CD4-positive, alpha-beta T cell treated with Interleukin-17A for 4 hours (primary cell): ENCODE measurements at places on chromosomes 4 and X.

- DNase-seq, result no peak
Observed at GRCh38 chr4:123265443-123265842, 131.2 kb upstream of the SPRY1 start.

DNA sequence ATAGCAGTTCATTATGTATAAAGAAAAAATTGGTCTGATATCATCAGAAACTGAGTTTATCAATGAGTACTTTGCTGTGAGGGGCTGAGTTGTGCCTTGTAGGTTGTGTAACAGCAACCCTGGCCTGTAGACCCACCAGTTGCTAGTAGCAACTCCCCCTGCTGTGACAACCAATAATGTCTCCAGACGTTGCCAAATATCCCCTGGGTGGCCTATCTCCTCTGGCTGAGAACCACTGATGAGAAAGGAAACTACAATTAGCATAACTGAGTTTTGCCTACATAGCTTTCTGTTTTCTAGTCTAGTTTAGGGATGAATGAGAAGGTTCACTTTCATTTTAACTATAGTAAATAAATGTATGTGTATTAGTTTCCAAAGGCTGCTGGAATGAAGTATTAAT is 234.1 kb downstream of the CPE start:
- DNase-seq, result no peak

GRCh38 chr4:113548303-113548702 is 213.2 kb downstream of the CAMK2D start:
- no peak for DNase-seq

GRCh38 chrX:49251325-49251724 is 13.2 kb downstream of the FOXP3 start:
- DNase-seq, result no peak

DNA sequence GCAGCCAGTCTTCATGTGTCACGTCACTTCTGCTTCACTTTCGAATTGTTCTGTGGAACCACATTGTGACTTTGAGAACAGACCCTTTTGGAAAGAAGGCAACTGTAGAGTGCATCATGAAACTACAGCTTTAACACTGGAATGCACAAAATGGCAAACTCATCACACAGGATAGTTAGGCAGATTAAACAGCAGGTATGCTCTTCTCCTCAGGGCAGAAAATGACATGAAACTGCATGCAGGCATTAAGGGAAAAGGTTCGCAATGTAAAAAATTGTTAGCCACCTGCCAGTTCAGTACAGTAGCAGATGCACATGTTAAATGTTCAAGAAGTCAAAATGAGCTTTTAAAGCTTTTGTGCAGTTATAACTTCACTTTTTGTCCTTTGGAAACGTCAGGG is 864.6 kb upstream of the IGFBP7 start:
- DNase-seq, result no peak

DNA sequence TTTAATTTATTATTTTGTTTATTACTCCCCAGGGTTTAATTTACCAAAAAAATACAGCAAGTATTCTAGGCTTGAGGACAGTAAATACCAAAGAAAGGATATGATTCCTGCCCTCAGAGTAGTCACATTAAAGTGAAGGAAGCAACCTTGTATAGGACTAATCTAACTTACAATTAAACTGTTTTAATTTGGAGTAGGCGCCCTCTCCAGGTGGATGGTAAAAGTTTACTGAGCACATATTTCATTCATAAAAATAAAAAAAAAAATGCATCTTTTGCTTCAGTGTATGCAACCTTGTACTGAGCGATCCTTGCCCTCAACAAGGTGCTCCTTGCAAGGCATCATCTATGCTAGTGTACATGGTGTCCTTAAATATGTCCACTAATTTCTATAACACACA is 72.0 kb upstream of the MAGEB16 start:
- DNase-seq, result no peak

- DNase-seq, result no peak
Observed at GRCh38 chr4:73006286-73006990, 63.1 kb downstream of the COX18 start.

- no peak for DNase-seq
Observed at GRCh38 chrX:45447331-45447730, 246.7 kb upstream of the DIPK2B start.

DNA sequence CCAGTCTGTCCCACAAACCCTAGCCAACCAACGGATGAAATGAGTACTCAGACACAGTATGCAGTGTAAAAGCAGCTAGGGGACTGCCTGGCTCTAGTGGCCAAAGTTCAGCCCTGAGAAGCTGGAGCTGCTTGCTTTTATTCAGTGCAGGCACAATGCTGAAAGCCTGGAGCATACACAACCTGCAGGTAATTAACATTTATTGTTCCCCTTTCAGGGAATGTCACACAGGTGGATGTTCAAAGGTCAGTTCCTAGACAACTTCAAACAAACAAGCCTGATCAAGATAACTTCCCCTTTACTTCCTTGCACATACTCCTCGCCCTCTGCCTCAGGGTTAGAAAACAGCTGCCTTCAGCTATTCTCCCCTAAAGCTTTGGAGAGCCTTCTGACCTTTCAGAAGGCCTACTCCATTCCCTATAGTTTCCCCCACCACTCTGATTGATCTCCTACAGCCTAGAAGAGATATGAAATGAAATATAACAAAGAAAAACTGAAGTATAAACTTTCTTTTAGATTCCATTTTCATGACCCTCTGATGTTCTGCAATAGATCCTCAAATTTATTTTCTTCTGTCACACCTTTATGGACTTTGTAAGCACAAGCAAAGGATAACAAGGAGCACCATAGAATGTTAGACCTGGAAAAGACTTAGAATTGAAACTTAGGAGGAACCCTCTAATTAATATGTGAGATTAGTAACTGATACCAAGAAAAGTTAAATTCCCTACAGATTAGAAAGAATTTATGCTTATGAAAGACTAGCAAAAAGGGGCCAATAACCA is 6.8 kb upstream of the DCAF8L1 start:
- DNase-seq, result no peak

DNA sequence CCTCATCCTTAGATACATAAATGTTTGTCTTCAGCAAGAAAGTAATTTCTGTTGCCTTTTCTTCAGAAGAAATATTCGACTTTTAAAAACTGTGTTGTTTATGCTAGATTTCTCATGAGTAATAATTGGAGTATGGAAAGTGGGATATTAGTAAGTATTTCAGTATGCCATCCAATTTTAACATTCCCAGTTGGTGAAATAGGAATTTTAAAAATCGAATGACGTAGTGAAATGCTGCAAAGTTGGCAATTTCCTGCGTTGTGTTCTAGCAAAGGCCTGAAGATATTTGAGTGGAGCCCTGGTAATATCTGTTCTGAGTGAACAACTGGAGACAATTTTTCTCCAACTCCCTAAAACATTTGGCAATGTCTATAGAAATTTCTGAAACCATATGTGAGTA is 190.1 kb downstream of the ZNF330 start:
- no peak for DNase-seq

GRCh38 chrX:67734111-67734753 is 190.4 kb downstream of the AR start:
- DNase-seq, result no peak

DNA sequence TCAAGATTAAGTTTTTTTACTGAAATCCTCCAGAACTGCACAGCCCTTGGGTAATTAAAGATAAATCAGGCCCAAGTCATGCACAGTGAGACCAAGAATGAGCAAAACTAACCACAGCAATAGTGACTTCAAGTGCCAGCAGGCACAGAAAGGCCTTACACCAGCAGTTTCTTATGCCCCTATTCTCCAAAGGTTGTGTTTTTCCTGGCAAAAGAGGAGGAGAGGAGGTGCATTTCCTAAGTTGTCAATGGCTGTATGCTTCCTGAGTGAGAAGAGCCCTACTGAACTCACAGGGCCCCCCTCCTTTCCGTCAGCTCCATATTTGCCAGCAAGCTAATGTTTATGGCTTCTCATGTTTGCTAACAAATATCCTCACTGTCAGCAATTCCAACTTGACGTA is 418.7 kb upstream of the INTU start:
- DNase-seq, result no peak

DNA sequence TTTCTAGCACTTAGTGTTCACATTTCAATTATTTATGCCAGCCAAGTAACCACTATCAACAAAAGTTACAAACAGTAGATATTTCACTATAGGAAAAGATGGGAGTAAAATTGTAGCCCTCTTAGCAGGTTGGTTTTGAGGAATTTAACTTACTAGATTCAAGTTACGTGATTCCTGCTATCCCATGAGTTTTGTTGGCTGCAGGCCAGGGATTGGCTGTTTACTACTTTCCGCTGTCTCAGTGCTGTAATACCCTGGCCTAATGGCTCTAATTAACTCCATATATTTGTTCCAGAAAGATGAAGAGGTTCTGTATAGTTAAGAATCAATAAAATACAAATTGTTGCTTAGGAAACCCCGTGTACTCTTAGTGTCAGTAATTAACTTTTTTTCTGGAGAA is 55.5 kb upstream of the MAGED1 start:
- DNase-seq, result no peak

- DNase-seq, result no peak
Observed at GRCh38 chr4:41957634-41958033, 22.4 kb downstream of the TMEM33 start.

DNA sequence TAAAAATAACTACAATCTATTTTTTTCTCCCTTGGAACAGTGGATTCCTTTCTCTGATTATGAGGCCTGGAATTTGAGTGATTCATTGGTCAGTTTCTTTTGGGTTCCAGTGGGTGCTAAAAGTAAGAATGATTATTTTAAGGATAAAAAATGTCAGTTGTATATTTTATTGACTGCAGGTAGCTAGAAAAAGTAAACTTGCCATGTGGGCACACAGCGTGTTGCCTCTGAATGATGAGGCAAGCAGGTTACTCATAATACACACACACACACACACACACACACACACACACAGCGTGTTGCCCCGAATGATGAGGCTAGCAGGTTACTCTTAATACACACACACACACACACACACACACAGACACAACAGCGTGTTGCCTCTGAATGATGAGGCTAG is 13.8 kb downstream of the GALNT7 start:
- no peak for DNase-seq

DNA sequence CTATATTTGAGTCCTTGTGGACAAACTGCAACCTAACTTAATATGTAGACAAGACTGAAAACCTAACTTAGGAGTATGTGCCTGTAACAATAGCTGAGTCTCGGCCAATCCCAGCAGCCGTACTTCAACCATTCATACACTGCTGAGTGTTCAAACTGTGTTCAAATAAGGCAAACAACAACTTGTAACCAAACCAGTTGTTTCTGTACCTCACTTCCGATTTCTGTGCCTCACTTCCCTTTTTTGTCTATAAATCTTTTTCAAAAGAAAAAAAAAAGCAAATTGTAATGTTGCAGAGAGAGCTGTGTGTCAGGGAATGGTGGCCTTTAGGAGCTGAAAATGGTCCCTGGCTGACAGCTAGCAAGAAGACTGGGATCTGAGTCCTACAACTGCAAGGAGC is 46.0 kb downstream of the GEMIN8 start:
- DNase-seq, result no peak

DNA sequence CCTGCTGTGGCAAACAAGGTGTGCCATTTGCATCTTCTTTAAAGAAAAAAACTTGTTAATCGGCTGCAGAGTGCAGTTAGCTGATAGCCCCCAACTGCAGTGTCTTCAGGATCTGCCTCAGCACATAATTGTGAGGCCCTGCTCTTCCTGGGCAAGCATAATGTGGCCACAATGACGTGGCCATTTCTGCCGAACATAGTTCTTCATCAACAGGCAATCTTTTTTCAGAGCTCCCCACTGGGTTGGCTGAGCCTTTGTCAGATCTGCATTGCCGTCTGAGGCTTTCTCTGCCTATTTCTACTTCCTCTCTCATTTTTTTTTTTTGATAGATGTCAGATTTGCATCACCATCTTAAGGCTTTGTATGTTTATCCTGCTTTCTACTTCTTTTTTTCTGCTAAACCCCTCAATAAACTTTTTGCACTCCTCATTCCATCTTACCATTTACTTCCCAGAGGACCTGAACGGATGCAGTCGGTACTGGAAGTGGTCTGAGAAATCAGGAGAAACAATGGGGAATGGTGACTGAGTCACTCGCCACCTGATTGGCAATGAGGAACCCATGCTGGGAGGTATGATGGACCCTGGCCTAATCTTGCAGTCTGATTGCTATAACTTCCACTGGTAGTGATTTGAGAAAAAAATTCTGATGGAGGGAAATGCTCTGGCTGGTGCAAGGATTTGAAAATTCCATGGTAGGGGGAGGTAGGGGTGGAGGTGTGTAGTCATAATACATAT is 21.2 kb upstream of the TAB3 start:
- no peak for DNase-seq

DNA sequence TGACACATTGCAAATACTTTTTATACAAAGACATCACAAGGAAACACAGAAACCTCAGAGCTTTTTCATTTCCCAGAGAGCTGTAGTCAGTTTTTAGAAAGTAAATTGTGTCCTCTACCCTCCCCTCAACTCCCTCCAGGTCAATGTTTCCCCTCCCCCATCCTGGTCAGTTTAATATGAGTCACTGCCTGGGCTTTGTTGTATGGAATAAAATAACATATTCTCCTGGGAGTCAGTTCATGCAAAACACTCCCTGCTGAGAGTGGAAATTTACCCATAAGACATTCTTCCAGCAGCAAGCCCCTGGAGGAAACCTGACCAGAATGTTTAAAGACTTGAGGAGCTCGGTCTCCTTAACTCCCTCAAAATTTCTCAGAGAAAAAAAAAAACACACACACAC is 270.1 kb upstream of the LDB2 start:
- DNase-seq, result no peak
